NCI-H2081 (cell line): ENCODE measurements at places on chromosomes 6 and 20.

GRCh38 chr6:46760925-46761324 is 14.2 kb downstream of the ANKRD66 start:
- DNase-seq: no peak

GRCh38 chr6:132483779-132484679 is 28.9 kb downstream of the STX7 start:
- peak; percentile 46 for DNase-seq

GRCh38 chr6:139522511-139523220 is 148.2 kb upstream of the CITED2 start:
- no peak for DNase-seq

GRCh38 chr6:73644030-73644429 is 9.8 kb downstream of the SLC17A5 start:
- DNase-seq: no peak

DNA sequence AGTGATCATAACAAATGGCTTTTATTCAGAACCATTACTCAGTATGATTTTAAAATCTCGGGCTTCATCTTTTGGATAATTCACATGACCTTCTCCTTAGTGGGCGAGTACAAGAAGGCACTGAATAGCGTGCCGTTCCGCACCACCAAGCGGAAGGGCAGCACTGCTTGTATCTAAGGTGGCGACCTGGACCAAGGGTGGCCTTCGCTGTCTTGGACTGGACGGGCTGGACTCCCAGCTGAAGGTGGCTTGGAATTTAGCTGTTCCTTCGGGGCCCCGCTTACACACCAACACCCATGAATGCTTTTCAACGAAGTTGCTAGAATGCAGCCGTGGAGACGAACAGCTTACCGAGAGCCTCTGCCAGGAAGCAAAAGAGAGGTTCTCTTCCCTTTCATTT is 168.6 kb upstream of the AGPAT4 start:
- no peak for DNase-seq

DNA sequence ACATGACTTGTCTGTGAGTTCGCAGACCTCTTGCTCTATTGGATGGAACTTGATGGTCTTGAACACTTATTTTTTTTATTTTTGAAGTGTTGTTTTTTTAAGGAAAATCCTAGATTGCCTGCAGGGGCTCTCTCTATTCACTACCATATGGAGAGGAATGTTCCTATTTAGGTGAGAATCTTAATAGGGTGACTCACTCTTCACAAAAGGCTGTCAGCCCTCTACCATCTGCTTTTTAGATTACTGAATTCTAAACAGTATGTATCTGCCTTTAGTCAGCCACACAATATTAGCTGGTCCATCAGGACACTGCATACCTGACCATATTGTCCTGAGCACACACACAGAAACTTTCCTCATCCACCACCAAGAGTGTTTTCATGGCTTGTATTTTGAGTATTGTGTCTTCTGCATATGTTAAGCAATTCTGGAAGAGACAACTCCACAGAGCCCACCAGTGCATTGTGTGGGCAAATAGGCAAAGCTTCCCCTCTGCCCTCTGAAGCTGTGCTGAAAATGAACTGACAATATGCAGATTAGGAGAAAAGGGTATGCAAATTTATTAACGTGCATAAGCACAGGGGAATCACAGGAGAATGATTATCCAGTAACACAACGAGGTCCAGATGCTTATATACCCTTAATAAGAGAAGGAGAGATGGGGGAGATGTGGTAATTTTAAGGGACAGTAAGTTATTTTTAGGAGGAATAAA is 6.6 kb upstream of the BTBD9 start:
- DNase-seq: no peak

- no peak for DNase-seq
Observed at GRCh38 chr6:131419702-131420101, 153.3 kb upstream of the ARG1 start.

DNA sequence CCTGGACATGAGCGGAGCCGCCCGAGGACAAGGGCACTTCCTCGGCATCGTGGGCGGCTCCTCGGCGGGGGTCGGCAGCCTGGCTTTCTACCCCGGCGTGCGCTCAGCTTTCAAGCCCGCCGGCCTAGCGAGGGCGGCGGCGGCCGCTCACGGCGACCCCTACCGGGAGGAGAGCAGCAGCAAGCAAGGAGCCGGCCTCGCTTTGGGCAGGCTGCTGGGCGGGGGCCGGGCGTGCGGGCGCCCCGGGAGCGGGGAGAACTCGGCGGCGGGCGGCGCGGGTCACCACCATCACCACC is 6.7 kb downstream of the PRDM13 start:
- DNase-seq: no peak

GRCh38 chr6:12208190-12208589 is 82.0 kb upstream of the EDN1 start:
- DNase-seq: no peak

GRCh38 chr6:38789256-38789655 is 74.1 kb downstream of the DNAH8 start:
- DNase-seq: no peak

GRCh38 chr6:132698608-132699007 is 15.2 kb downstream of the VNN1 start:
- no peak for DNase-seq

GRCh38 chr6:16743664-16744210 is 17.5 kb downstream of the ATXN1 start:
- DNase-seq: no peak

DNA sequence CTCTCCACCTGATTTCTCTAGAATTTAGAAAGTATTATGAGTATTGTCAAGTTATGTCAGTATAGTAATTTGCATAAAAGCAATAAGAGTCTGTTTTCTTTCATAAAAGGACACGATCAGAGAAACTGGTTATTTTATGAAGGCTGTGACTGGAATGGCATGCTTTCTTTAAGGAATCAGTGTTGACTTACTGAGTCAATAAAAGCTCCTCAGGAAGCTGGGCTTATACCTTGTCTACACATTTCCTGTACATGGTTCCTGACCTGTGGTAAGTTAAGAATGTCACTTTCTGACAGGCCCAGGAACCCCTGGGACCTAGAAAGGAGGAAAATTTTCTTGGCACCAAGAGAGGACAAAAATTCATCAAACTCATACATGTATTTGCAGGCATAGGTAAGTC is 1224.0 kb upstream of the ADGRB3 start:
- no peak for DNase-seq

DNA sequence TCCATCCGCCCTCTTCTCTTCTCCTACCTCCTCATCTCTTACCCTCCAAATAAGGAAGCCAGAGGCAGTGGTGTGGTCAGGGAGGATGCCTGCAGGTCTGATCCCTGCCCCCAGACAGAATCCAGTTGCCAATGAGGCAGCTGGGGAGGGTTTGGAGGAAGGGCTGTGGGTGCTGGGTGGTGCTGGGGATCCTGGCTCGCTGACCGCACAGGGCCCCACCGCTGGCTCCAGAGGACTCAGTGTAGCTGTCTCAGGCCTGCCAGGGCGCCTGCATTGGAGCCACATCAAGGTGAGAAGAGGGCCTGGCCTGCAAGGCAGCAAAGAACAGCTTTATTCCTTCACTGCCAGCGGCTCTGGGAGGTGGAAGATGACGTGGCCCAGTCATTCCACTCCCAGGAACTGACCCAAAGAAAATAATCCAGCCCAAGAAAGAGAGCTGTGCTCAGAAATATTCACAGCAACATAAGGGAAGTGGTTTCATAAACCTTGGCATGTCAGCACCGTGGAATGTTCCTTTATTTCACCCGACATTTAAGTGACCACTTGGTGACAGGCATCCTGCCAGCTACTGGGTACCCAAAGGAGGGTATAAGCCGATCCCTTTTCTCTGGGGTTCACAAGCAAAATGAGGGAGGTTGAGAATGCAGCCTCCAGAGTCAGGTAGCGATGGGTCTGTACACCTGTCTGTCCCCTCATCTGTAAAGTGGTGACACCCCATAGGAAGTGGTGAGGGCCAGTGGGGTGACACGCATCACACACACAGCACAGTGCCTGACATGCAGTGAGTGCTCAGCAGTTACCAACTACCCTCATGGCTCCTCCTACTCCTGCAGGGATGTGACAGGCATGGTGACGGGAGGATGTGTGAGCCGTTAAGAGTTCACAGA is 125.1 kb downstream of the SNX5 start:
- no peak for DNase-seq

DNA sequence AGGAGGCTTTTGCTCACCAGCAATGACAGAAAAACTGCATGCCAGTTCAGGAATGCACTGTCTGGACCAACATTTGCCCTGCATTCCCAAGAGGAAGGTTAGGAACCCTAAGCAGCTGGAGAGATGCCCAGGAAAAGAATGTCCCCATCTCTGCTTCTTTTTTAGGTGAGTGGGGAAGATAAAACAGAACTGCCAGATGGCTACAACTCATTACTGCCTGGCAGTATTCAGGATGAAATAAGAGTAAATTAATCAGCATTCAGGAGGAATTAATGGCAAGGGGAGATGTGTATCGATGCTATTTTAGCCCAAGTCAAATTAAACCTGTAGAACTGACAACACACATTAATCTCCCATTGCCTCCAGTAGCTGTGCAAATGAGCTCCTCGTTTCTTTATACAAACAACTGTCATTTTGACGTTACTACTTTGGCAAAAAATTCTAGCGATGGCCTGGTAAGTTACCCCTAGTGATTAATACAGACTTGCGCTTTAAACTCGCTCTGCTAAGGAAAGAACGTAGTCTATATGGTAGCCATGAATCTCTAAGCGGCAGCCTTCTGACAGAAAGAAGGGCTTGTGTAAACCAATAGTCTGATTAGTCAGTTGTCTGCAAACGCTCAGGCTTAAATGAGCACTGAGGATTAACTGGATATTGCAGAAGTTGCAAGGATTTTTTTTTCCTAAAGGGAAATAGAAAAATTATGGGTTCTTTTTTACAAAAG is 16.7 kb upstream of the SMLR1 start:
- no peak for DNase-seq

DNA sequence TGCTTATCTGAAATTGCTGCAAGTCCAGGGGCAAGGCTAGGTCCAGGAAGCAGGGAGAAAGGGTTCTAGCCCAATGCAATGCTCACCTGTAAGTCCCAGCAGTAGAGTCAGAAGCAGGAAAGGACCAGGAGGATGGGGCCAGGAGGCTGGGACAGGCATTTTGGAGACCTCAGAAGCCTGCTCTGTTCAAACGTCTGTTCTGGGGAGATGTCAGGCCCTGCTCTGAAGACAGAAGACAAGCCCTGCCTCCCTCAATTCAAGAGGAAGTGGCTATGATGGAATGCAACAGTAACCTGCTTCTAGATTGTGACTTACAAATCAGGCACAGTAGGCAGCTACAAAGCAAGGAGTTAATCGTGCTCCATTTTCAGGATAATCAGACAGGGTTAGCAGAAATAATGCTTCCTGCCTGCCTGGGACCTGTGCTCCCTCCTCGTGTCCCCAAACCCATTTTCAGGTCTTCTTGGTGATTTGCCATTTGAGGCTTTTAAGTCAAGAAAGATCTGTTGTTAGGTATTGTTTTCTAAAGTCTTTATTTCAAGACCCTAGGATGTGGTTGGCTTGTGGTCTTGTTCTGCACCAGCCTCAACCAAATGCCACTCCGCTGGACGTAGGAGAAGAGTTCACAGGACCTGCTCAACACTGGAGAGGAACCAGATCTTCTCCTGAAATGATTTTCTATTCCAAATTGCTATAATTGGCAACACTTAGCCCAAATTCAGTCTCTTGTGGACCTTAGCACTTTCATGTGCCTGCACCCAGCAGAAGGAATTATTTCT is at the start of gene SIRPG:
Gene SIRPG, minus strand, starts transcription at position 224 of the 779 bp plus-strand sequence. Its CDS starts 65 bp downstream, at position 159.
- DNase-seq: no peak

DNA sequence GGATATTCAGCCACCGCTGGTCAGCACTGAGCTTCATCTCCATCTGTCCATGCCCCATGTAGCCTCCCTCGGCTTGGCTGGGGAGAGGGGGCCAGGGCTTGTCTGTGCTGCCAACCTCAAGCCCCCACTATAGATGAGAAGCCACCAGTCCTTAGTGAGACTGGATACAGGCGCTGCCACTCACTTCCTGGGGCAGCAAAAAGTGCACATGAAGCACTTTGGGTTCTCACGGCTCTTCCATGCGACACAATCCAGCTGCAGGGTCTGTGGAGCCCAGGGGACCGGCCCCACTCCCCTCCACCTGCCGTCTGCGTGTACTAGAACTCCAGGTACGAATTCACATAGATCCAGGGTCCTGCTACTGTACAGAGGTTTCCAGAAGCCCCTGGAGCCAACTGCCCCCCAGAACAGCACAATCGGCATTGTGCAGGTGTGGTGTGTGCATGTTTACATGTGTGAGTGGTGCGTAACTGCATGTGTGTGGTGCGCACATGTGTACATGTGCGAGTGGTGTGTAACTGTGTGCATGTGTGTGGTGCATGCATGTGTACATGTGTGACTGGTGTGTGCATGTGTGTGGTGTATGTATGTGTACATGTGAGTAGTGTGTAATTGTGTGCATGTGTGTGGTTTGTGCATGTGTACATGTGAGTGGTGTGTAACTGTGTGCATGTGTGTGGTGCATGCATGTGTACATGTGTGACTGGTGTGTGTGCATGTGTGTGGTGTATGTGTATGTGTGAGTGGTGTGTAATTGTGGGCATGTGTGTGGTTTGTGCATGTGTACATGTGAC is 4.9 kb downstream of the FRMD1 start:
- DNase-seq: no peak

DNA sequence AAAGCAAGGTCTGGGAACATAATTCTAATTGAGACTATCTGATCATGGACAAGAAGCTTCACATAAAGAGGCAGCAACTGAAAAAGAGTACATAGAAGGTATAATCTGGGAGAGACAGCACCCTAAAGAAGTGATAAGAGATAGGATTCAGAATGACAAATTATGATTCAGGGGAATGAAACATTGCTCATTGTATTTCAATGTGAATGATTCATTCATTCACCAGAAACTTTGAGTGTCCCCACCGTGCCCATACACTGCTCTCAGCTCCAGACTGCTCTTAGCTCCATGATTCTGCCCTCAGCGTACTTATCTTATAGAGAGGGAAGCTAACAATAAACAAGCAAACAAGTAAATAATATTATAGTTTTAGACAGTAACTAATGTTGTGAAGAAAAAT is 329.3 kb upstream of the IRAK1BP1 start:
- DNase-seq: no peak

DNA sequence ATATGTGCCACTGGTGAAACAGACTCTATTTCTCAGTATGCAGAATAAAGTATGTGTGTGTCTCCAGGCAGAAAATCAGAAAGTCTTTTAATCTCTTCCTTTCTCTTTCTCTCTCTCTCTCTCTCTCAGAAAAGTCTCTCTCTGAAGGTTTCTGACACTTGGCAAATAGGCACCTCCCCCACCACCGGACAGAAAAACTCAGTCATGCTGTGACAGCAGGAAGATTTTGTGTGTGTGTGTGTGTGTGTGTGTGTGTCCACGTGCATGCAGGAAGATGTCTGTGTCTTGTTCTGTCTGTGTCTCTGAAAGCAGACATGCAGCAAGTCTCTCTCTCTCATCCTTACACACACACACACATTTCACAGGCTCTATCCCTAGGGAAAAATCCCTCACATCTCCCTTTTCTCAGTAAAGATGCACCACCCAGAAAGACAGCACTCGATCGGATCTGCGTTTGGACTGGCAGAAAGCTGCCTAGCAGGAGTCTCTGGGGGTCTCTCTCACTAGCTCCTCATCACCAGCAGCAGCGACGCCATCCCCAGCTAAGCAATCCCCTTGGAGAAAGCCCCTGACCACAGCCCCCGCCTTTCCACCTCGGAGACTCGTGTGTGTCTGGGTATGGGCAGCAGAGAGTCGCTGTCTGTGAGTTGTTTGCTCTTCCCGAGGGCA is 98.3 kb downstream of the EDN3 start:
- DNase-seq: no peak

- DNase-seq: peak; percentile 85
Observed at GRCh38 chr20:21189761-21190523, 64.1 kb downstream of the KIZ start.

GRCh38 chr20:40711079-40711478 is 22.0 kb upstream of the MAFB start:
- DNase-seq: no peak
